ENCODE measurements at places on chromosomes 5 and 9.

DNA sequence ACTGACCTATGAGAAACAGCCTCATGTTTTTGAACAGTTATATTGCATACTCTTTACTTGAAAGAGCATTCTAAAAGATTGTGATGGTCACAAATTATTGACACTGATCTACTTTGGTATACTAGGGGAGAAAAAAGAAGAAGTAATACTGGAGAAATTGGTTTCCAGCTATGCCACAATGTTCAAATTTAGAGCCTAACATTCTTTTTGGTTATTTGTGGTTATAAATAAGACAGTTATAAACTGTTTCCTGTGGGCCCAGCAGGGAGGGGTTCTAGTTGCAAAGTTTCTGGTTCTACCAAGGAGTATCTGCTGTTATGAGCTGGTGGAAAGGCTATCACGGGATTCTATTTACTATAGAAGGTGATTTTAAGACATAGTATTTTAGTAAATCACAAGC lies 4.8 kb downstream of the CWC27 start:
- no peak for DNase-seq

GRCh38 chr5:153903321-153903720 lies 135.4 kb downstream of the FAM114A2 start:
- DNase-seq = no peak

DNA sequence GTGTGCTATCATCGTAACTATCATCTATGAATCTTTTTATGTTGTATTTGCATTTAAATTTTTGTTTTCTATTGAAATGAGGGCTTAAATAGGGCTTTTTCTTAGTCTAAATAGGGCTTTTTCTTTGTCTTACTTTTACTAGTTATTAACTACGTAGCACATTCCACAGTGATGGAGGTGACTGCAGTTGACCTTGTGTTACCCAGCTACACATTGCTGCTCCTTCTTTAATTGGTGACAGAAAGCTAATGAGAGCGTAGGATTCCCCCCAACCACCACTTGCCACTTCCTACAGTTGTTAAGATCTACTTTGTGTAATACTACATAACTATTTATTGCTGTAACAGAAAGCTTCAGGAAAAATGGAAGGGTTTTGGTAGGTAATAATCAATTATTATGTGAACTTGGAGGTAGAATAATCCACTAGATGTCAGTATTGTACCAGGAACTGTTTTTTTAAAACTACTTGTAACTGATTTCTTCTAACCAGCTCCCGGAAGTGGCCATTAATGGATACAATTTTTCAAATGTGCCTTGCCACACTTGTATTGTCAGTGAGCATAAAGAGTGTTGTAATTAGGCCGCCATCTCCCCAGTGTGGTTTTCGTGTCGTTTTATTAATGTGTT lies 18.0 kb downstream of the MTRR start:
- DNase-seq = peak; percentile 42

- DNase-seq = no peak
Measured at GRCh38 chr5:102603670-102604069, 104.9 kb upstream of the SLCO6A1 start.

DNA sequence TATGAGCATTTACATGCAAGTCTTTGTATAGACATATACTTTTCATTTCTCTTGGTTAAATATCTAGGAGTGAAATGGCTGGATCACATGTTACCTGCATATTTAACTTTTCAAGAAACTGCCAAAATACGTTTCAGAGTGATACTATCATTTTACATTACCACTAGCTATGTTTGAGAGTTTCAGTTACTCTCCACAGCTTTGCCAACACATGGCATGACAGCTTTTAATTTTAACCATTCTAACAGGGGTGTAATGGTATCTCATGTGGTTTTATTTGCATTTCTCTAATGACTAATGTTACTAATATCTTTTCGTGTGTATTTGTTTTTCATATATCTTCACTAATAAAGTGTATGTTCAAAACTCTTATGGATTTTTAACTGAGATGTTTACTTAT lies 99.8 kb downstream of the DTWD2 start:
- DNase-seq = no peak

GRCh38 chr5:134467231-134467630 lies 55.5 kb upstream of the CDKN2AIPNL start:
- DNase-seq = no peak

- DNase-seq = no peak
Measured at GRCh38 chr5:63820577-63820976, 141.7 kb downstream of the HTR1A start.

- DNase-seq = peak; percentile 54
Measured at GRCh38 chr9:108443741-108444140, 412.0 kb downstream of the ACTL7B start.

GRCh38 chr9:122239722-122240121 lies 11.0 kb upstream of the LHX6 start:
- no peak for DNase-seq

DNA sequence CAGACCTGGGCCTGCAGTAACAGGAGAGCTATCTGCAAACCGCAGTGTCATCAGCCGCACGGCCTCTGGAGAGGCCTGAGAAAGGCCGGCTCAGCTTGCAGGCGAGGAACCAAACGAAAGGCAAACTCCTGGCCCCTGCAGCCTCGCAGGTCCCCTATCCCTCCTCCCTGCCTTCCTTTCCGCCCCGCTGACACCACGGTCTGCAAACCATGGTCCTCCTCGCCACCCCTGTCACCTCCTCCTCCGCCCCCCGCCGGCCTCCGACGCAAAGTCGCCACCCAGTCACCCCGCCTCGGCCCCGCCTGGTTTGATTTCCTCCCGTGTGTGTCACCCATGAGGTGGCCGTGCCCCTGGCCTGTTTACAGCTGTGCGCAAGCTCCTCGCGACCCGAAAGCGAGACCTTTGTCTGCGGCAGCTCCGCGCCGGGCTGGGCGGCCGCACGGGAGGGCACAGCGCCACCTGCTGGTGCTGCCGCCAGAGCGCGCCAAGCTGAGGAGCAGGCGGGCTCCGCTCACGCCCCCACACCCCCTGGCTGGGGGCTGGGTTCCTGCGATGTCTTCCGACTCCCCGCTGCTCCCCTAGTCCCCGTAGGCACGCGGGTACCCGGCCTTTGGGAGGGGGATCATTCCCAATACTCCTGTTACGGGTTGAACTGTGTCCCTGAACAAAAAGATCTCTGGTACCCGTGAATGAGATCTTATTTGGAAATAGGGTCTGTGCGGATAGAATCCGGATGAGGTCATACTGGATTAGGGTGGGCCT lies 19.4 kb downstream of the GBGT1 start:
- DNase-seq = no peak

DNA sequence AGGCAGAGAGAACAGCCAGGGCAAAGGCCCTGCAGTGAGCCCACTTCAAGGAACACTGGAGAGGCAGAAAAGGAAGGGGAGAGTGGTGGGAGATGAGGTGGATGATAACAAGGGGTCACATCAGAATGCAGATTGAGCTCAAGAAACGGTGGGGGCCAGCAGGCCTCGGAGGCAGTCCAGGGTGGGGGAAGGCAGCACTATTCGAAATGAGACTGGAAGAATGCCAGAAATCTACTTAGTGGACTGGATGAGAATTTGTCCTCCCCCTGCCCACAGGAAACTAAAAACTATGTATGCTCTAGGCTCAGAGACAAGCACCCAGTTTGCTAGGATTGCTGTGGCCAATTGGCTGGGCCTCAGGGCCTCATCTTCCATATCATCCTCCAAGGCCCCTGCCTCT lies 148.7 kb downstream of the ADAMTS12 start:
- no peak for DNase-seq

GRCh38 chr5:91016954-91017700 lies 366.0 kb downstream of the ARRDC3 start:
- DNase-seq = no peak

DNA sequence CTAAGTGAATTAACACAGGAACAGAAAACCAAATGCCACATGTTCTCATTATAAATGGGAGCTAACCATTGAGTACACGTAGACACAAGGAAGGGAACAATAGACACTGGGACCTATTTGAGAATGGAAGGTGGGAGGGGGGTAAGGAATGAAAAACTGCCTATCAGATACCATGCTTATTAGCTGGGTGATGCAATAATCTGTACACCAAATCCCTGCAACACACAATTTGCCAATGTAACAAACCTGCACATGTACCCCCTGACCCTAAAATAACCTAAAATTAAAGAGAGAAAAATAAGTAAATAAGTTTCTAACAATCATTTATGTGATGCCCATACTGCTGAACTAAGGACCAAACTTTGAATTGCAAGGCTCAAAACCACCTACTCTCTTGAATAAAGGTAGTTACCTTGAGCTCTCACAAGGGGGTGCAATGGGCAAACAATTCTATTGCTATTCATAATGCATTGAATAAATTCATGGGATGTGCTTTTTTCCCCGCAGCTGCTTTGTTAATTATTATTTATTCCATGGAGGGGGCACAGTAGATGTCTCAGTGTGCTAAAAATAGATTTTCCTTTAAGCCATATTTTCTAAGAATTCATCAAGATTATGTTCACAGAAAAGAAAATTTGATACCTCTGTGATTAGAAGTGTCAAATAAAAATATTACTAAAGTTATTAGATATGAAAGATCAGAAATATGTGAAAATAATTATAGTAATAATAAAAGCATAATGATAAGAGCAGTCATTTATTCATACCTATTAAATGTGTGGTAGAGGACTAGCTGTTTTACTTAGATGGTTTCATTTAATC lies 76.2 kb upstream of the PTPN3 start:
- DNase-seq = peak; percentile 53

All from fibroblast of skin of left quadriceps (primary cell).